ENCODE measurements at places on chromosomes 7 and 10. TPM values are rescaled to one million over a fixed set of nuclear protein-coding genes. Genes with fewer than 3 reads are reported as not detected.

ADAMTS14 gene
- total RNA-seq = not detected

DNA sequence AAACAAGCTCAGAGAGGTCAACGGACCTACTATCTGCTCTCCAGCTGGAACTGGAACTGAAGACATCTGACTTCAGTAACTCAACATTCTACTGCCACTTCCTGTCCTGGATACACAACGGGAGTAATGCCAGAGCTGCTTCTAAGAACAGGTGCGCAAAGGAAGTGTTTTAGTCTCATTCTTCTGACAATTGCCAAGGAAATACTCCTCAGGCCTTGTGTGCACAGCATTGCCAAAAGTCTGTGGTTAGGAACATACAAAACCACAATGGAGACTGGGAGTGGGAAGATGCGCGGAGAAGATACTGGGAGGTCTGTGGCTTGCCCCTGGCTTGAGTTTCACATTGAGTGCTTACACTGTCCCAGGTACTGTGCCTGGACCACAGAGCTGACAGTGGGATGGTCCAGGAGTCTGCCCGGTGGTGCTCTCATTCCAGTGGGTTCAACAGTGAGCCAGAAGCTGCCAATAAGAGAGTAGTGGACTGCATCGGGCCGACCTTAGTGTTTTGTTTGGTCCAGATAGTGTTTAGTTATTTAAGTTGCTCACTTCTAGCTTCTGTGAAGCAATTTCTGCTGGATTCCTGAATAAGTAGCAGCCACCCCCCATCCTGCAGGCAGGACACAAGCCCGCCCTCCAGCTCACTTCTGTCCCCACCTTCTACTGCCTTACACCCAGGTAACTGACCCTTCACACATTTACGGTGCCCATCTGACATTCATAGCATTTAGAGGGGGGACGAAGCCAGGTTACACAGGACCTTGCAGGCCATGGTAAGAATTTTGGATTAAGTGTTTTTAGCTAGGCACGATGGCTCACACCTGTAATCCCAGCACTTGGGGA is 10.3 kb downstream of the TBL2 start:
- DNase-seq = no peak

DNA sequence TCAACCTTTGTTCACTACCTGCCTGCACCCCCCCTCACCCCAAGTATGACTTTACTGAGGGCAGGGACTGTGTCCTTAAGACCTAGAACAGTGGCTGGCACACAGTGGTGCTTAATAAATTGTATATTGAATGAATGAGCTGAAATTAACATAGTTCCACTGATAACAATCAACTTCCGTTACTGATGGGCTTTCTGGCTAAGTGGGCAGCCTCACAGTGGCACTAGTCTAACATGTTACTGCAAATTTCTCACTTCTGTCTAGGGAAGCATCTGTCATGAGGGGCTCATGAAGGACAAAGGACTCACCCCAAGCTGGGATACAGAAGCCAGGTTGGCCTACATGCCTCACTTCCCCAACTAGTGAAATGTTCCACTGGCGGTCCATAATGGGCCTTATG is 79.3 kb downstream of the CTTNBP2 start:
- no peak for DNase-seq

DNA sequence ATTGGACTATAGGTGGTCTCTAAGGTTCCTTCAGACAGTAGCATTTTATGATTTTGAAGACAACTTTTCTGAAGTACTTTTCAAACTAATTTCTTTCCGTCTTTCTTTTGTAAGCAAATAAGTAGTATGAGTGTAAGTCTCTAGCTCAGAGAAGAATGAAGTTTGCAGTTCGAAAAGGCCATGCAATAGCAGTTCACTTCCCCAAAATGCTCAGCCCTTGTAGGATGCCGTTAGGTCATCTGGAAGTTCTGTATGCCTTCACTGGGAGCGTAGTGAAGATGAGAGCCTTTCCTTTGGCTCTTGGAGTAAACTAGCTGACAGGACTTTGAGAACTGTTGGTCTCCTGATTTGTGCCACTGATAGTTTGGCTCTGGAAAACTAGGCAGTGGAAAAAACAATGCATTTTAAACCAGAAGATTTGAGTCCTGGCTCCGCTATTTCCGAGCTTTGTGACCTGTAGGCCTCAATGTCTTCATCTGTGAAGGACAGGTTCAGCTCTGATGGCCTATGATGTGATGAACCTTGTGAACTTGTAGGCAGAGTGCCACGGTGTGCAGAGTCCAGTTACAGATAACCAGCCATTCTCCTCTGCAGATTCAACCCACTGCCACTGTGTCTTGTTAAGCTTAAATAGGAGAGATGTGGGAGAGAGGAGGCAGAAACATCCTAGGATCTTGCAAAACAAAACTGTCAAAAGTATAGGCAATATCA is 18.8 kb downstream of the SGPL1 start:
- no peak for DNase-seq

DNA sequence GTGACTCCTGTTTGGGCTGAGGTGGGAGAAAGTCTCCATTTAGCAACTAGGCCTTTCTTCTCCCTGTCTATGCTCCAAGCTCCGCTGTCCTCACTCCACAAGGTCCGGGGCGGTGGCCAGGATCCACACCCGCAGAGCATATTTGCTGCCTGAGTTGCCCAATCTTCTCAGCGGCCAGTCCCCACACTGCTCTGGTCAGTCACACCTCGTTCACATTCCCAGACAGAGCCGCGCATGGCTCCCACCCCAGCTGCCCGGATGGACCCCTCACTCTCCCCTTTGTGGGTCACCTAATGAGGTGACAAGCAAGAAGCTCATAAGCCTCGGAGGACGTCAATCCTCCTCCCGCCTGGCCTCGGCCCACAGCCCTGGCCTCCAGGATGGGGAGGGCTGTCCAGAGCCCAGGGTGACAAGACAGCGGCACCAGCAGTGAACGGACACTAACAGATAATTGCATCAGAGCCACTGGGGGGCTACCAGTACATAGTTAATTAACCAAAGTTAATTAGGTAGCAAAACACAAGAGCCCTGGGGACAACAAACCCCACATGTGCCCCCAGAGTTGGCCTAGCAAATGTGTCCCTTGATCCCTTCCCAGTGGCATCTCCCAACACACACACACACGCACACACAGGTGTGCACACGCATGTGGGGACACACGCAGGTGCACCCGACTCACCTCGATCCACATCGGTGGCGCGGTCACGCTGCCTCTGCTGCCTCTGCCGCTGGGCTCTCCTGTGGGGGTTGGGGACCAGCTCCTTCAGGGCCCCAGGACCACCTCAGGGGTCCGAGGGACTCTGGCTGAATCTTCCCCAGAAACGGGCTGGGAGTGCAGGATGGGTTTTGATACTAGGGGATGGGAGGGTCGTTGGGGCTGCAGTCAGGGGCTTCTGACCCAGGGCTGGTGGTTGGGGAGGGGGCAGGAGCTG is 11.8 kb downstream of the EPHA1 start:
- no peak for DNase-seq

GRCh38 chr10:126917375-126917774 is 12.1 kb downstream of the DOCK1 start:
- DNase-seq = no peak

GRCh38 chr10:21047511-21047910 is 150.4 kb upstream of the NEBL start:
- no peak for DNase-seq

DNA sequence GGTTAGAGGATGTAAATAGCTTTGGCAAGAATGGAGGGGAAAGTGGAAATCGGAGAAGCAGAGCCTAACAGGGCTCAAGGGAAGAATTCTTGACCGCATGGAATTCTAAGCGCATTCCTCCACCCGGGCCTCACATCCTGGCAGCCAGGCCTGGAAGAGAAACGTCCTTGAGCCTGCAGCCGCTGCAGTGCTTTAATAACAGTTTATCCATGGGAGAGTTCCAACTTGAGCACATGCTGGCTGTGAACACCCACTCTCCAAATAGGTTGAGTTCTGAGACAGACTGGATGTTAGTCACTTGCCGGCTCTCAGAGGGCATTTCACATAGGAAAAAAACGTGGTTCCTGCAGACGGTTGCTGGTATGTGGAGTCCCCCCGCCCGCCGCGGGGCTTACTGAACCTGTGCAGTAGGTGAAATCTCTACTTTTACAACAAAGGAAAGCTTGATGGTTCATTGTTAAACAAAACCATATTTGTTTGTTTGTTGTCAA is 61.4 kb upstream of the STEAP1B start:
- DNase-seq = no peak

- no peak for DNase-seq
Measured at GRCh38 chr7:87912121-87912520, 21.9 kb upstream of the ADAM22 start.

URGCP gene
- 23.4 TPM for total RNA-seq

DNA sequence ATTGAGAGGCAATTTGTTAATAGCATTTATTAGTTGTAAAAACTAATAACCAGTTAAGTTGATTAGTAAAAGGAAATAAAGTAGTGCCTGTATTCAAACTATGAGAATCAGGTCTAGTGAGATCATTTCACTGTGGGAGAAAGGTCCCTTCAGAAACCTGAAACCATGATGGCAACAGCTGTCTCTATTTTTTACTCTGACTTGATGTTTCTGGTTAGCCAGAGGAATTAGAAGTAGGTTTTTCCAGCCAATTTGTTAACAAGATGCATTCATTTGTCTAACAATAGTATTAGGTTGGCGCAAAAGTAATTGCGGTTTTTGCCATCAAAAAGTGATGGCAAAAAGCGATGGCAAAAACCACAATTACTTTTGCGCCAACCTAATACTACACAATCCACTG is 272.2 kb upstream of the YAE1 start:
- no peak for DNase-seq

GRCh38 chr7:103866919-103867318 is 122.5 kb downstream of the RELN start:
- no peak for DNase-seq

DNA sequence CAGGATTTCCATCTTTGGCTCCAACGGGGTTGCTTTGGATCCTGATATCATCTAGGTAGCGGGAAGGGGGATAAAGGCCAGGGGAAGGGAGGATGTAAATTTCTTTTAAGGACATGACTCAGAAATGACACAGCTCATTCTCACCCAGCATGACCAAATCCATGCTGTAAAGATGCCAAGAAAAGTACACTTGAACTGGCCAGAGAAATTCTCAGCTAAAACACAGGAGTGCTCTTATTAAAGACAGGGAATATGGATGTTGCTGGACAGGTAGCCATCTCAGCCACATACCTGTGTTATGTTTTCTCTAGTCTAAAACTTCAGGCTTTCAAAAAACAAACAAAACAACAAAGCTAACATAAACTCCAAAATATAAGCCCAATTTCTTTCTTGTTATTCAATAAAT is 68.3 kb downstream of the NAMPT start:
- no peak for DNase-seq

GRCh38 chr10:29650552-29650944 is 15.8 kb upstream of the SVIL start:
- DNase-seq = no peak

DNA sequence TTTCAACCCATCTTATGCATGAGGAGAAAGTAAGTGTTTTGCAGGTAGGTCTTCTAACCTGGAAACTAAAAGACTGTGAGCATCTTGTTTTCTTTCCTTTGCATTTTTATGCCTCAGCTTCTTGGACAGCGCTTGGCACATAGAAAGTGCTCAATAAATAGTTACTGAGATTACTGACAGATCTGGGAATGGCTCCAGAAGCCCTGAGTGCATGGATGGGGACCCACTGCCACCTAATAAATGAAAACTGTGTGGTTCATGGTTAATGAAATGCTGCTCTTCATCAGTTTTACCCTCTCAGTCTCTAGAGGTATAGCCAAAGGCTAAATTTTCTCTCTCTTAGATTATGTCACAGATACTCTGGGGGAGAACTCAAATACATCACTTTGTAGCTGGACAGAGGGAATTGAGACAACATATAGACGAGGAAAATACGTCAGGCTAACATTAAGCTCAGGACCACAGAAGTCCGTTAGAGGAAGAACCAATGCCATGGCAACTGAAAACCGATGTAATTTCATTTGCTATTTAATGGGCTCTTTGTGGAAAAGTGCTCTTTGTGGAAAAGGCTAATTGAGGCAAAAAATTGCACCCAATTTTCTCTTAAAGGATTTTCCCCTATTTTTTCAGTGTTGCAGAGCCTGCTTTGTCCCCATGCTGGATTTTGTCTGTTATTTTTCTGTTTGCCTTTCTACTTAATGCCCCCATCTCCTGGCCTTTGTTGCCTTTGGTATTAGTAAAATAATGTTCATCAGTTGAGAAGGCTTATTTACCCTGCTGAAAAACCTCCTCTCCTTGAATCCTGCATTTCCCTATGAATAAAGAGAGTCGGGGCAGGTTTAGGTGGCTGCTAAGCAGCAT is 17.8 kb downstream of the ASB4 start:
- no peak for DNase-seq

DNA sequence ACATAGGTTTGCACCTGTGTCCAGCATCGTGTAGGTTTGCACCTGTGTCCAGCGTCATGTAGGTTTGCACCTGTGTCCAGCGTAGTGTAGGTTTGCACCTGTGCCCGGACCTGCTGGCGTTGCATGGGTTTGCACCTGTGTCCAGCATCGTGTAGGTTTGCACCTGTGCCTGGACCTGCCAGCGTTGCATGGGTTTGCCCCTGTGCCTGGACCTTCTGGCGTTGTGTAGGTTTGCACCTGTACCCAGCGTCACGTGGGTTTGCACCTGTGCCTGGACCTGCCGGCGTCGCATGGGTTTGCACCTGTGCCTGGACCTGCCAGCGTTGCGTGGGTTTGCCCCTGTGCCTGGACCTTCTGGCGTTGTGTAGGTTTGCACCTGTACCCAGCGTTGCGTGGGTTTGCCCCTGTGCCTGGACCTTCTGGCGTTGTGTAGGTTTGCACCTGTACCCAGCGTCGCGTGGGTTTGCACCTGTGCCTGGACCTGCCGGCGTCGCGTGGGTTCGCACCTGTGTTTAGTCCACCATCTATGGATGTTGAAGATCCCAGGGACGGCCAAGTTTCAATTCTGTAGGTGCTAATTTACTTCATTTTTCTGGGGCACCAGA is 158.0 kb downstream of the WDR37 start:
- DNase-seq = no peak

DNA sequence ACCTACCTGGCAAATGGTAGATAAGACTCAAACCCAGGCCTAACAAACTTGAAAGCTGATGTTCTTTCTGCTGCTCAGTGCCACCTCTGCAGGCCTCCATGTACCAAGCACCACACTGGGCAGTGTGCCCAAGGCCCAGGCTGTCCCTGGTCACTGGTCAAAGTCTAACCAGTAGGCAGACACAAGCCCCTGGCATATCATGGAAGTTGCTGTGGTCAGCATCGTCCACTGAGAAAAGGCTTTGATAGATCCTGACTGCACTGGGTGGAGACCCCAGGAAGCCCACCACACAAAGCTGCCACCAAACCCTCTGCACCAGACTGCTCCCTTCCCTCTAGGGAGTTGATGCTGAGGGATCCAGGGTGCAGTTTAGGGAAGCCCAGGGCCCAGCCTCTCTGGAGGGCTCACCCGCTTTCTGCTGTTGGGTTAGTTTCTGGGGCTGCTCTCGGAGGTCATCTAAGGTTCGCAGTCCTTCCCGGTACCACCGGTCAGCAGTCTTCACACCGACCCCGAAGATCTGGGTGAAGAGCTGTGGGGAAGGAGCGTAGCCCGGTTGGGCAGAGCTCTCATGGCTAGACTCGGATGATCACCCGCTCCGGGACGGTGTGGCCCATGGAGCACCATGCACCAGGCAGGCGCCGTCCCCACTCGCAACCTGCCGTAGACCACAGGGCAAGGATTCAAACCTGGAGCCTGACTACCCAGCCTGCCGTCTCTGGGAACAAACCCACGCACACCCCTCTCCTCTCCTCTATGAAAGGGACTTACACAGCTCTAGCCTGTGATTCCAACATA is 6.0 kb downstream of the POLM start:
- no peak for DNase-seq
